ENCODE measurements at places on chromosomes 6 and 20.

GRCh38 chr6:119467488-119468081, 118.0 kb upstream of the MAN1A1 start:
- peak; percentile 74 for DNase-seq

DNA sequence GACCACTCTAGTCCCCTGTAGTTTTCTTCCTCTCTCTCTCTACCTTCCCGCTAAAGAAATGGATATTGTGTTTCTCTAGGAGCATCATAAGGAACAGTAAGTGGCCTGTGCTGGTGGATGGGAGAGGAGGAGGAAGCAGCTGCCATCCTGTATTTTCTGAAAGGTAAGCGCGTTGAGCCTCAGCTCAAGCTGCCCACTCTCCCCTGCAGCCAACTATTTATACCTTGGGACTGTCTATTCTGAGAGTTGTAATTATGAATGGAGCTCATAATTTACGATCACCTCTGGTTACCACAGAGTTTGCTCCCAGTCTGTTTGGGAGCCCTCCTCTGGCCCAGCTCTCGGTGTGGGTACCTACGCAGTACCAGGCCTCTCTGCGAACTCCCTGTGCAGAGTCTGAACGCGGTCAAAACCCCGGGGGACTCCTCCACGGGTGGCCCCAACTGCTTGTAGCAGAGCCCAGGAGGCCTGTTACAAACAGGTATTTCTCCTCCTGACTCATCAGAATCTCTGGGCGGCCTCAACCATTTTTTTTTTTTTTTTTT, 285.4 kb downstream of the SMOC2 start:
- no peak for DNase-seq

DNA sequence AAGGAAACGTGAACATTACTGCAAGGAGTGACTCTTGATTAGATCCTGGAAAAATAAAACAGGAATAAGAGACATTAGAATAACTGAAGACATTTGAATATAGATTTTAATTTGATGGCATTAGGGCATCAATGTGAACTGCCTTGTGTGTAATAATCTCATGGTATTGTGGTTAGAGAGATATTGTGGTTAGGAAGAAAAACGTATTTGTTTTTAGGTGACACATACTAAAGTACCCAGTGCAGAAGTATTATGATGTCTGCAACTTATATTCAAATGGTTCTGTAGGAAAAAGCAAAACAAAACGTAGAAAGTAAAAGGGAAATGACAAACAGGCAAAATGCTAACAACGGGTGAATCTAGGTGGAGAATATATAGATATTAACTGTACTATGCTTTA, 65.9 kb upstream of the OGFRL1 start:
- DNase-seq, result no peak

DNA sequence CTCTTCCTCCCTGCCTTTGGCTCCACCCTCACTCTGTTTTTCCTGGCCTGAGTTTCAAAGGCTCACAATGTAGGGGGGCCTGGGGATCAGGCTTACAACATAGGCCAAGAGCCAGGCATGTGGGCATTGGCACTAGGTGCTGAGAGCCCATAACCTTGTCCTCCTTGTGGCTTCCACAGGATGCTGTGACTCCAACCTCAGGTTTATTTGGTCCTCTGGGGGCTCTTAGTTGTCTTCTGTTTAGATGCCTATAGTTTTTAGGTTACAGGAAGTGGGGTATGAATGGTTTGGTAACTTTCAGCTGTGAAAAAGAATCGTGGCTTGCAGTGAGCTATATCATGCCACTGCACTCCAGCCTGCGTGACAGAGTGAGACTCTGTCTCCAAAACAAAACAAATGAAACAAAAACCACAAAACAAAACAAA, 25.6 kb downstream of the MMP24 start:
- DNase-seq, result no peak

- no peak for DNase-seq
Measured at GRCh38 chr6:62039605-62040004, 246.4 kb downstream of the KHDRBS2 start.

GRCh38 chr6:33688006-33688405, 23.5 kb downstream of the UQCC2 start:
- no peak for DNase-seq

DNA sequence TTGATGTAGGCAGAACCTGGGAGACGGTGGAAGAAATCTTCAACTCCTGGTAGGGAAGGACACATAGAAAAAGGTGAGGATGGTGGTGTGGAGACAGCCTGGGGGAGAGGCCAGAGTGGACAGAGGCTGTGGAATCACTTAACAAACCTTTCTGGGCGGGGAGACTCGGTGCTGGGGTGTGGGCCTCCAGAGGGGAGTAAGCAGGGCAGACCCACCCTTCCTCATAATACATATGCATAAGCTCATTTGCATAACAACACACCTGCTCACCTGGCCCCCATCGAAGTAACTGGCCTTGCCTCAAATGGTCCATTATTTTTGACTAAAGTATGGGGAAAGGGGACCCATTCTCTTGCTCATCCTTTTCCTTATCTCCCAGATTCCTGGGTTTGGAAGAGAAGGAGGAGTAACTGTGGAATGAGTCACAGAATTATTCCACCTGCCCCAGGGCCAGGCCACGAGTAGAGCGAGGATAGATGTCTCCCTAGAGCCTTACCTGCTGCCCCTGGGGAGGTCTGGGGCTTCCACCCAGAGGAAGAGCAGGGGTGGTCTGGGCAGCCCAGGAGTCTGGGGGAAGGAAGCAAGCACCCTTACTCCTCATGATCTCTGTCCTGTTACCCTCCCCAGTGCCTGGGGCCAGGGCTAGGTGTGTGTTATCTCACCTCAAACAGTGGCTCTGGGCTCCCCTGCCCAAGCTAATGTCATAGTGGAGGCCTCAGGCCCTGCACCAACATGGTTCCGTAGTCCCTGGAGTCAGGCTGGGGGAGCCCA, 10.7 kb upstream of the VEGFA start:
- DNase-seq, result no peak

DNA sequence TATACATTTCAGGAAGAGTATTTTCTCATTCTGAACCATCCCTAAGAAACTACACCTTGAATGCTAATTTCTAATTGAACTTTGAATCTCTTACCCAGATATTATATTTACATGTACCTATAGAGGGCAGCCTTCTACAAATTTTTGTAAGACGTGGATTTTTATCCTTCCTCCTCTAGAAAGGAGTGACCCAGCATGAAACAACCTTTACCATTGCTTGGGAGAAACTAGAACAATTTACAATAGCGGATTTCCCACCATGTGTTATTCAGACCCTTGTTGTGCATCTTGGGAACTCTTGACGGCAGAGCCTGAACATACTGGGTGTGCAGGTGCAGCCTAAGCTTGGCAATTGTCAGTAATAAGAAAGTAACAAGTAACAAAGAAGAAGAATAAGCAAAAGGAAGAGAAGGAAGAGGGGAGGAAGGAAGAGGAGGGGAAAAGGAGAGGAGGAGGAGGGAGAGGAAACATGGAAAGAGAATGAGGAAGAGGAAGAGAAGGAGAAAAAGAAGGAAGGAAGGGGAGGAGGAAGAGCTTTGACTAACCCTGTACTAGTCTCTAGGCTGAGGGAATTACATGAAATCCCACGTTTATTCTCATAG, 10.8 kb upstream of the TAAR1 start:
- DNase-seq, result peak; percentile 76

- peak; percentile 73 for DNase-seq
Measured at GRCh38 chr6:17867880-17868279, 119.6 kb downstream of the KIF13A start.

DNA sequence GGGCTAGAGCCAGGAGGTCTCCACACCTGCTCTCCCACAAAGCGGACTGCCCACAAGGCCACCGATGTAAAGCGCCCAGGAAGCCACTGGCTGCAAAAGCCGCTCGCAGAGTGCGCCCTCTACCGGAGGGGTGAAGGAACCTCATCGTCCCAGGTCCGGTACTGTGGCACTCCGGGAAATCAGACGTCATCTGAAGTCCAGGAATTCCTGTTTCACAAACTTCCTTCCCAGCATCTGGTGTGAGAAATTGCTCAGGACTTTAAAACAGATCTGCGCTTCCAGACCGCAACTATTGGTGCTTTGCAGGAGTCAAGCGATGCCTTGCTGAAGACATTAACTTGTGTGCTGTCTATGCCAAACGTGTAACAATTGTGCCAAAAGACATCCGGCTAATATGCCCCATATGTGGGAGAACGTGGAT, 115.1 kb upstream of the ARID1B start:
- DNase-seq, result no peak

DNA sequence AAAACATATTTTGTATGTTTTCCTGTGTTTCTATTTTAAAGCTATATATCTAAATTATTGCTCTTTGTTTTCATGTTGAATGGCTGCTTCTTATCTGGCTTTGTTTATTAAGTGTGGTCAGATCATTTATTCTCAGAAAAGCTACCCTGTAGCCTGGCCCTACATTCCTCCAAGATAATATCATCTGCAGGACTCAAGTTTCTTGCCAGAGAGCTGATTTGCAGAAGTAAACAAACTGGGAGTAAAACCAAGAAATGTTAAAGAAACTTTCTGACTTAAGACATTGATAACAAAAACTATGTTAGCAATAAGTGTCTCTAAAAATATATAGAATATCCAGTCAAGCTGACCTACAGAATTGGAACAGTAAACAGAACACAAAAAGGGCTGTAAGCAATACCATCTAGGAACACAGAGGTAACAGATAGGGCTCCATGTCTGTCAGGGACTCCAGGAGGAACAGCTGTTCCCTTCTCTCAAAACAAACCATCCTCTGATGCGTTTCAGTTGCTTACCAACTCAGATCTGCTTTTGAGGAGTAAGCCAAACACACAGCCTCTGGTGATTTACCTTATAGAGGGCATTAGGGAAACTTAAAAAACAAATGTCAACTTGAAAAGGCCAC, 17.5 kb upstream of the CEP85L start:
- peak; percentile 85 for DNase-seq
